ENCODE measurements at places on chromosomes 4 and X.

DNA sequence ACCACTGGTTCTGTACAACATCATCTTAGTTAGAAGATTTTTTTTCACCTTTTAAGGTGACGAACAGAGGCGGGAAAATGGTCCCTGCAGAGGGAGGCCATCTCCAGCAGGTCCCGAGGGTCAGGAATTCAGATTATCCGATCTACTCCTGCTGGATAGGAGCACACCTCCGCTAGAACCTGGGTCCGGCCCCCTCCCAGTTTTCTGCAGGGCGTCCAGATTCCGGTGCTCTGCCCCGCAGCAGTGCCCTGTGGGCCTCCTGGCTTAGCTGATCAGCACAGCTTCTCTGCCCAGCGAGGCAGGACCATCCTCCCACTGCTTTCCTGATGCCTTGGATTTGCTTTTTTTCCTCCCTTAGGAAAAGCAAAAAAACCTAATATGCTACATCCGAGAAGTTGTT is 2.3 kb downstream of the TBL1X start:
- no peak for DNase-seq

- no peak for DNase-seq
Measured at GRCh38 chr4:48090621-48091020, 43.4 kb downstream of the TXK start.

DNA sequence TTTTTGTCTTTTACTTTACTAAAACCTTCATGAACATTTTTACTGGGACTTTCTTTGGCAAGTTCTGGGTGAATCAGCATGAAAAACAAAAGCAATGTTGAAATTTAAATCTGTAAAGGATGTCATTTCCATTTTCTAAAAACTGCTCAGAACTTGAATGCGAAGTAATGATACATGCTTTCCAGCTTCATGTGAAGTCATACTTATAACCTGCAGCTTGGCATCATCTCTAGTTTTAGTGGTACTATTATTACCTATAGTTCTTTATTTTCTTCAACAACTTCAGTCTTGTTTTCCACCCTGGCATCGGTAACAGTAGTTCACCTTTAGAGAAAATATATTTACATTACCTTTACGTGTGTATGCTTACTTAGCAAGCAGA is 421.4 kb upstream of the DIPK2B start:
- no peak for DNase-seq

DNA sequence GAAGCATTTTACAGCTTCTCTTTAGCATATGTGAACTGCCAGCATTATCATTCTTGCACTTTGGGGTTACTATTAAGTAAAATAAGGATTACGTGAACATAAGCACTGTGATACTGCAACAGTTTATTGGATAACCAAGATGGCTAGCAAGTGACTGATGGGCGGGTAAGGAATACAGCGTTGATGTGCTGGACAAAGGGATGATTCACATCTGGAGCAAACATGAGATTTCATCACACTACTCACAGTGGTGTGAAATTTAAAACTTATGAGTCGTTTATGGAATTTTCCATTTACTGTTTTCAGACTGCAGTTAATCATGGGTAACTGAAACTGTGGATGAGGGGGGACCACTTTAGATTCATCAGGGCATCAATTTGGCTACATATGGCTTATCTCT is 16.0 kb downstream of the NBDY start:
- DNase-seq, result no peak

DNA sequence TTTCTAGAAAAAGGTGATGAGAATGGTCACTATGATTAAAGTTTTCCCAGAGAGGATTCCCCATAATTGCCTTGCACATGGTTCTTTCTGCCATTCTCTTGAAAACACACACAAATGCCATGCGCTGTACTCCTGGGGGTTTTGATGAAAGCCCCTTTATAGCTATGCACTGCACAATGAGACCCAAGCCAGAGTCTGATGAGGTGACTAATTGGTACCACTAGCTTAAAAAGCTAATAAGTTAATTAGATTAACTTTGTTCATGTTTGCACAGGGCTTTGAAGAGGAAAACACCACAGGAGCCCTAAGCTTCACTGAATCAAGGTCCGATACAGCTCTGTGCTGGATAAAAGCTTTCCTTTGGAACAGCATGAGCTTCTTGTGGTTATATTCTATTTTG is 132.2 kb downstream of the NKX6-1 start:
- DNase-seq, result no peak

DNA sequence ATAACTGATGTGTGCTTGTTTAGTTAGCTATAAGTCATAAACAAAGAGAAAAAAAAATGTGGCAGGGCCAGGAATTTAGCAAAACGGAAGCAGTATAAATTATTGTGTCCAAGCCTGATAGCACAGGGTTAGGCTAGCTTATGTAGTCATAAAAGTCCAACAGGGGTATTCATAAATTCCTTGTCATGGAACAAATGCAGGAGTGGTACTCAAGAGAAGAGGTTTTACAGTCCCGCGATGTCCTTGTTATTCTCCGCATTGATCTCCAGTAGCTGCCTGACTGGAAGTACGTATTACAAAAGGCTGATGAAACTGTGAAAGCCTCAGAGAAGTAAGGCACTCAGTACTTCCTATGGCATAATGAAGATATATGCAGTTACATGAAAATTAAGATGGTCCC is 336.9 kb upstream of the TRAM1L1 start:
- no peak for DNase-seq

GRCh38 chrX:148878371-148878770 is 378.0 kb downstream of the AFF2 start:
- no peak for DNase-seq

DNA sequence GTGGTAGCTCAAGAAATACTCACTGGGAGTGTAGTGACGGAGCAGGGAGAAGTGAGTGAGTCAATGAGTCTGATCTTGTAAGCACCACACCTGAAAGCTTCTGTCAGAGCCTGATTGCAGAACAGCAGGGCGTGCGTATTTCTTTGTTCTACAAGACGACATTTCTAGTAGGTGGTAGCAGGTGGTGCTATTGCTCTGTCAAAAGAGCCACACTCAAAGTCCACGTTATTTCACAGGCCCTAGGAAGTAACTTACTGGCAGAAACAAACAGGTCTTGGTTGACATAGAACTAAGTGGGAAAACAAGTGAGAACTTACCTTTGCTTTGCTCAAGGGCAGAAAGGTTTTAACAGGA is 46.4 kb upstream of the SPRY1 start:
- no peak for DNase-seq

DNA sequence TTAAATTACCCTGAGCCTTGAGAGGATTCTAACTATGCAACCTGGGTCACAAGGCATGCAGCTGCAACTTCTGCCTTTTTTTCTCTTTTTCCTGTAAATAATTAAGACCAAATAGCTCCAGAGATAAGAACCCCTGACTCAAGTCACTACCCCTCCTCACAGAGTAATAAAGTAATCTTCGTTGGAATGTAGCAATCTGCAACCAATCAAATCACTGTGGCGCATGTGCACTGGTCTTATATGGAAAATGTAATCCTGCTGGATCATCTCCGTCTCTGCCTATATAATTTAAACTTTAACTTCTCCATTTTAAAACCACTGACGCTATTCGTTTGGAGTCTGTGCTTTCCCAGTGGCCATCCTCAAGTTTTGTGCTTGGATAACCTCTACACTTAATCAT is 6.1 kb upstream of the EFHC2 start:
- DNase-seq, result no peak

- no peak for DNase-seq
Measured at GRCh38 chr4:3235581-3235980, 13.4 kb upstream of the MSANTD1 start.

- peak; percentile 89 for DNase-seq
Measured at GRCh38 chr4:158805635-158806471, 37.0 kb downstream of the FNIP2 start.

DNA sequence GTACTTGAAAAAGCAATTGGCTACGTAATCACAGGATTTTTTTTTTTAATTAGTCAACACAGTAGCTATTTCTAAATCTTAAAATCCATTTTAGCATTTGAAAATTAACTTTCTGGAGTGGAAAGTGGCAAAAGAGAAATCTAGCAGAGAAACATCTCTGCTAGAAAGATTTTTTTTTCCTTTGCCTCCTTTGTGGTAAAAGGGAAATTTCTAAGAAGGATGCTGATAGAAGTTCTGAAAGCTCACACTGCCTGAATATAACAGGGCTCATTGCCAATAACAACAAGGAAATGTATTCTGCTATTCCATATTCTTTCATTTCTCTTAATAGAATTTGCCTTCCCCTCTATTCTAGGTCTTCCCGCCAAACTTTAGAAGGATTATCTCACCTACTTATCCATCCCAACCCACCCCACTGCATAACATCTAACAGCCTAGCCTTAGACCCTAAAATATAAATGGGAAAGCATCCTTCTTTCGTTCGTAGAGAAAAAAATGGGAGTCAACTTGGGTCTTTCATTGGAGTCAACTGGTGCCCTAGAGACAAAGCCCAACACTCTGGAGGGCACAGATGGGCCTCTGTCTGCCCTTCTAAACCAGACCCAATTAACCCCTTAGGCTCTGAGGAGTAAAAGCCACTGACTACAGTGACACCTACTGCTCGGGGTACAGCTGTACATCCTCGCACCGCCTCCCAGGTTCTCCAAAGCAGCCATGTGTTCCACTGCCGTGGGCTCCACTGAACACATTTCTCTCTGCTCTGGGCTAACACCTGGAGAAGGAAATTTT is 103.9 kb downstream of the MAML3 start:
- DNase-seq, result peak; percentile 95
